Effector CD4-positive, alpha-beta T cell (primary cell): ENCODE measurements at places on chromosomes 1 and 21.

- no peak for DNase-seq
Observed at GRCh38 chr1:212481438-212481767, 48.7 kb downstream of the NENF start.

GRCh38 chr1:155608888-155609225, 1.2 kb upstream of the MSTO1 start:
- no peak for DNase-seq

DNA sequence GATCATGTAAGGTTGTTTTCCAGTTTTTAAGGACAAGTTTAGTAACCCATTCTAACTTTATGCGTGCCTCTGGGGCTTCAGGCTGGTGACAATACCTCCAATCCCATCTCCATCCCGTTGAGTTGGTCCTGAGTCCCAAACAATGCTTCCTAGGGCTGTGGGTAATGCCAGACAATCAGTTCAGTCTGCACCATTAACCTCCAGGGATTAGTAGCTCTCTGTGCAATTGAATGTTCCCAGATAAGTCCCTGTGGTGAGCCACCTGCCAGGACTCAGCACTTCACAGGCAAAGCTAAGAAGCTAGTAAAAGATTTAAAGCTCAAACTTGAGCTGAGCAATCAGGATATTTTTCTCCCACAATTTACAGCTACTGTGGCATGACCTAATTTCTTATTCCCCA, 462.2 kb upstream of the PTBP2 start:
- no peak for DNase-seq

DNA sequence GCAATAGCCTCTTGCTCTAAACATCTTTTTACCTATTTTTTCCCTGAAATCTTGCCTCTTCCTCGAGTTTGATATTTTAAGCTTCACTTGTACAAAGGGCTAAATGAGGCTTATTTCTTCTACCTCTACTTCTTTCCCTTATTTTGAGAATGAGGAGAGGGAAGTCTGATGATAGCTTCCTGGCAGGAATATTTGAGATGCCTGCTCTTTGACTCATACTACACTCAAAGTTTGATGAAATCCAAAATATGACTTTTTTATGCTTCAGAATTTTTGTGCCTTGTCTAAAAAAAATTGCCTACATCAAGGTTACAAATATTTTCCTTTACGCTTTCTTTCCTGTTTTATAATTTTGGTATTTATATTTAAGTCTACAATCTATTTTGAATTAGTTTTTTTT, 624.4 kb upstream of the PLXNA2 start:
- no peak for DNase-seq

GRCh38 chr1:7223334-7224080, 438.3 kb downstream of the CAMTA1 start:
- DNase-seq: no peak

GRCh38 chr1:228039986-228040385, 33.2 kb downstream of the WNT3A start:
- no peak for DNase-seq

GRCh38 chr1:31815752-31816500, at the start of gene SPOCD1:
Gene SPOCD1 (minus strand): TSS chr1:31816022. CDS start chr1:31815333, 689 bp downstream.
- peak; percentile 64 for DNase-seq
